ENCODE measurements at places on chromosomes 11 and 22.
A peak's percentile ranks its signal among the peaks of the same experiment; 100 is the strongest.

- no peak for DNase-seq
Measured at GRCh38 chr22:26437694-26438392, 8.8 kb downstream of the ASPHD2 start.

- peak; percentile 29 for DNase-seq
Measured at GRCh38 chr11:41201156-41201555, 258.3 kb downstream of the LRRC4C start.

DNA sequence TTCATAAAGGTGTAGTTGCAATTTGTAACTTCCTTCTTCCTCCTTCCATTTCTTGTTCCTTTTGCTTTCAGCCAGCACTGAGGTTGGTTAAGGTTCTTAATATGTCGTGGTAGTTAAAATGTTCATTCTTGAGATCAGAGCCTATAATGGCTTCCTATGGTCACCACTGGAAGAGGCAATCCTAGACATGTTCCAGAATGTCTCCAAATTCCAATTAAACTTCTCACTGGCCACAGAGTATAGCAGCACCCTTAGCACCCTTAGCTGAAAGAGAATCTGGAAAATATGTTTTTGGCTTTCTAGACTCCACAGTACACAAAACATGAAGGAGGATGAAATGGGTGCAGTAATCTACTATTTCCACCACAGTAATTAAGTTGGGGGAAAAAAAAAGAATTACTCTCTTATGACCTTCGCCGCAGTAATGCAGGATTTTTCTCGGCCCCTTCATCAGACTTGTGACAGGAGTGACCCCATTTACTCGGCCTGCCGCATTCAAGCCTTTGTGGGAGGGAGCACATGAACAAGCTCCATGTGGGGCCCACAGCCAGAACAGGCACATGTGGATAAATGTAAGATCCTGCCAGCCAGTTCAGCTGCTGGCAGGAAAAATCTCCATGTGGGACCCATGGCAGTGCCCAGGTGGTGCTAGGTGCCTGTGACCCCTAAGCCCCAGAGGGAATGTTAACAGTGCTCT, 348.8 kb upstream of the ARHGAP42 start:
- no peak for DNase-seq

- DNase-seq = no peak
Measured at GRCh38 chr11:75849894-75850293, 34.9 kb downstream of the UVRAG start.

- DNase-seq = no peak
Measured at GRCh38 chr11:19979519-19979845, 180.8 kb downstream of the DBX1 start.

GRCh38 chr22:42275176-42275575, 4.7 kb upstream of the TCF20 start:
- no peak for DNase-seq

DNA sequence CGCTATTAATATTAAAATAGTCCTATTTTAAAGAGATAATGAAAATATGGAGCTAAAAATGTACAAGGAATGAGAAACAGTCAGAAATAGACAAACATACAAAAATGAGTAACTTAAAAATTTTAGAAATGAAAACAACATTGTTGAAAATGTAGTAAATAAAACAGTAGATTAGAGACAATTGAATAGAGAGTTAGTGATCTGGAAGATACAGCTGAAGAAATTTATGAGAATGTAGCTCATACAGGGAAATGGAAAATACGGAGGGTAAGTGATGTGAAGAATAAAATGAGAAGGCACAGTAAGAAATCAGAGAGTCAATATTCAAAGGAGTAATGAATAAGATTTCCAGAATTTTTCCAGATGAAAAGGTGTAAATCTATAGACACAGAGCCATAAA, 424.8 kb downstream of the SOX6 start:
- no peak for DNase-seq

GRCh38 chr11:76073724-76074123, 132.6 kb downstream of the WNT11 start:
- no peak for DNase-seq

- no peak for DNase-seq
Measured at GRCh38 chr11:69053169-69053477, 4.4 kb downstream of the TPCN2 start.

- DNase-seq = no peak
Measured at GRCh38 chr11:118615976-118616371, 8.6 kb downstream of the PHLDB1 start.

- DNase-seq = no peak
Measured at GRCh38 chr22:19497245-19497644, 17.5 kb downstream of the CDC45 start.

- DNase-seq = no peak
Measured at GRCh38 chr22:38132794-38133193, 22.3 kb upstream of the BAIAP2L2 start.

DNA sequence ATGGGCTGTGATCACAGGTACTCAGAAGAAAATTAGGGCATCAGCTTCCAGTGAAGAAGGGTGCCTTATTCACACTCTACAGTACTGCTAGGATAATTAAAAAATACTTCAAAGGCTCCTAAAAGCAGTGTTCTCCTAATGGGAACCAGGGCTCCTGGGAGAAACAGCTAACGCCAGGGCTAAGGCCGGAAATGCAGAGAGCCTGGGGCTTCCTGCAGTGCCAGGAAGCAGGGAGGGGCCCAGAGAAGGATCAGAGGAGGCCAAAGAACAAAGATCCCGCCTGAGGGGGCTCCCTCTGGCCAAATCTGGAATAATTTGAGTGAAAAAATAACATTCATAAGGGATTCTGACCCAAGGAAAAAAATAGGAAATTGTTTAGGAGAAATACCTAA, 27.5 kb downstream of the TOLLIP start:
- no peak for DNase-seq

DNA sequence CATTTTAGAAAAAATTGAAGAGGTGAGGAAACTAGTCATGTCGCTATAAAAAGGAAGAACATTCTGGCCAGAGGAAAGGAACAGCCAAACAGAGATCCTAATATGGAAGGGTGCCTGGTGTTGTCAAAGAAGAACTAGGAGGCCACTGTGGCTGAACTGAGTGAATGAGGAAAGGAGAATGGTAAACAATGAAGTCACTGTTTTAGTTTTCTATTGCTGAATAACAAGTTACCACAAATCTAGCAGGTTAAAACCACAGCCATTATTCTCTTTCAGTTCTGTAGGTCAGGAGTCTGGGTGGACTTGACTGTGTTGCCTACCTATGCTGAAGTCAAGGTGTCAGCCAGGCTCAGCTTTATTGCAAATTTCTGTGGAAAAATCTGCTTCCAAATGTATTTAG, 549.3 kb upstream of the CCDC90B start:
- DNase-seq = no peak

DNA sequence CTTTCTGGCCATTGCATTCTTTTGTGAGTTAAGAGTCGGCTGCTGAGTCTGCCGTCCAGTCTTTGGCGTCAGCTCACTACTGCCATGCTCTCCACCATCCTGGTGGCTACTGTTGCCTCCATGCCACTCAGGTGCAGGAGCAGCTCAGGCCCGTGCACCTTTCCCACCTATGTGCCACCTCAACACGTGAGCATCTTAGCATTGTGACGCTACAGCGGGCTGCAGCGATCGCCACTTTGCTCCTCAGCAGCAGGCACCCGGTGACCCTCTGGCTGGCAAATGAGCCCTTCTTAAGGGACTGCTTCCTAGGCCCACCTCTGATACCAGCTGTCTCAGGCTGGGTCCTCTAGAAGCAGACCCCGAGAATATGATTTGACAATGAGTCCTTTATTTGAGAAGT, 11.5 kb upstream of the KMT5B start:
- DNase-seq = no peak

GRCh38 chr11:393219-394033, 583 bp upstream of the PKP3 start:
- DNase-seq = peak; percentile 98

DNA sequence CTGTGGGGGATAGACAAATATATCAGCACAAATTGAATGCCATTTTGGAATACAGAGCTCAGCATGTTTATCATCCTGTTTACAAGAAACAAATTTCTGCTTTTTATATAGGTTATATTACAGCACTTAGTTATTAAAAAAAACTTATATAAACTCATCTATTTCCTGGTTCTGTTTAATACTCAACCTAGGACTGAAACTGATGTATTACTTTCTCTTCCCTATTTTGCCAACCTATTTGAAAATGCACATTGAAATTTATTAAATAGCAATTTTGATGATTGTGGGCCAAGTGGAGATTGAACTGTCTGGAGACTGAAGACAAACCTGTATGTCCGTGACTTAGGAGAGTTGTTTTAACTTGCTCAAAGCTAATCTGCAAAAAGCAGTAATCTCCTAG, 288.3 kb upstream of the ANO3 start:
- no peak for DNase-seq

DNA sequence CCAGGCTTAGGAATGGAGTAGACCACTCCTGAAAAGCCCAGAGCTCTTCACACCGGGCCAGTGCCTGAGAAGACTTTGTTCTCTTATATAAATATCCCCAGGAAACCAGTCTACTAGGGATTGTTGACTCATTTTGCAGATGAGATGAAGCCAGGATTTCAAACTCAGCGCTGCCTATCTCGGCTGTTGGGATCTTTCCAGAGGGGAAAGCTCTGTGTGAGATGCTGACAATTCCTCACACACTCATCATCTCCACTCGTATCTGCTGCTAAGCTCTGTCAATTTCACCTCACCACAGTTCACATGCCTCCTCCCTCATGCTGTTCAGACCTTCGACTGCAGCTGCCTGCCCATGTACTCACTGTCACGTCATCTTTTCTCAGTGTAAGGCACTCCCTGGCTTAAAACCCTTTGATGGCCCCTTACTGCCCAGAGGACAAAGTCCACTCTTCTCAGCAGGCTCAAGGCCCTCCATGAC, 12.5 kb downstream of the USH1C start:
- no peak for DNase-seq

- DNase-seq = no peak
Measured at GRCh38 chr11:111336062-111336461, 37.7 kb downstream of the POU2AF3 start.

DNA sequence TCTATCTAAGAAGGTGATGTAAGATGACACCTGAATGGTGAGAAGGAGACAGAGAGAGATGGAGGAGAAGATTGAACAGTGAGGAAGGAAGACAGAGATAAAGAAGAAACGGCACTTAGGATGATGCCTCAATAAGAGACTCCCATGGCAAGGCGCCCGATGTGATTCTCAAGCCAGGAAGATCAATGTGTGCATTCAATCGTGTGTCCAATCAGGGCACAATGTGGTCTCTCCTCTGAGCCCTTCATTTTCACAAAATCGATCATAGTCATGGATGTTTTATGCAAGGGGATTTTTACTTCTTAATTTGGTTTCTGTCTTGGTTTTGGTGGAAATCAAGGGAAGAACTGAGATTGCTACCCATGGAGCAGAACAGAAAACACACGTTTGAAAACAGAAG, 19.9 kb upstream of the TMPRSS13 start:
- DNase-seq = no peak

- no peak for DNase-seq
Measured at GRCh38 chr11:107018219-107018901, at the start of gene GUCY1A2. TSS of gene GUCY1A2 (minus strand) at chr11:107018476. CDS start at chr11:107018055, 421 bp downstream.

DNA sequence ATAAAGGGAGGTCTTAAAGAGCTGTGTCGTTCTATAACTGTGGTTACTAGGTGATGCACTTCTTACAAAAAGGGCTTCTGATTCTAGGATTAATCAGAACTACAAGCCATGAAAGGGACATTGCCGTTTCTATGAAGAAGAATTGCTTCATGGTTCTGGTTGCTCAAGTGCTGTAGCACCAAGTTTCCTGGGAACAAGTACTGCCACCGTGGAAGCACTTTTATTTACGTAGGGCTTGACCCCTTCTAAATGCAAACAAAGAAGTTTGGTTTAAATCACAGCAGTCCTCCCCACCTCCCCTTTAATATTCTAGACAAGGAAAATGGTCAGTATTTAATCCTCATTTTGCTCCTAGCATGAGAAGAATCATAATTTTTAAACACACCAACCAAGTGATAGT, 9.8 kb downstream of the YAP1 start:
- DNase-seq = no peak

DNA sequence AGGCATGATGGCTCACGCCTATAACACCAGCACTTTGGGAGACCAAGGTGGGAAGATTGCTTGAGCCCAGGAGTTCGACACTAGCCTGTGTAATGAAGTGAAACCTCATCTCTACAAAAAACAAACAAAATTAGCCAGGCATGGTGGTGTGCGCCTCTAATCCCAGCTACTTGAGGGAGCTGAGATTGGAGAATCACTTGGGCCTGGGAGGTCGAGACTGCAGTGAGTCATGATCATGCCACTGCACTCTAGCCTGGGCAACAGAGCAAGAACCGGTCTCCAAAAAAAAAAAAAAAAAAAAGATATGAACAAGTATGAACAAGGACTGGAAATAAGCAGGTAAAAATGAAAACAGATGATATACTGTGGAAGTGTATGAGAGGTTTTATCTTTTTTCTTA, 54.1 kb upstream of the SOX6 start:
- DNase-seq = no peak

GRCh38 chr11:78684377-78684776, 109.7 kb upstream of the NARS2 start:
- DNase-seq = no peak

DNA sequence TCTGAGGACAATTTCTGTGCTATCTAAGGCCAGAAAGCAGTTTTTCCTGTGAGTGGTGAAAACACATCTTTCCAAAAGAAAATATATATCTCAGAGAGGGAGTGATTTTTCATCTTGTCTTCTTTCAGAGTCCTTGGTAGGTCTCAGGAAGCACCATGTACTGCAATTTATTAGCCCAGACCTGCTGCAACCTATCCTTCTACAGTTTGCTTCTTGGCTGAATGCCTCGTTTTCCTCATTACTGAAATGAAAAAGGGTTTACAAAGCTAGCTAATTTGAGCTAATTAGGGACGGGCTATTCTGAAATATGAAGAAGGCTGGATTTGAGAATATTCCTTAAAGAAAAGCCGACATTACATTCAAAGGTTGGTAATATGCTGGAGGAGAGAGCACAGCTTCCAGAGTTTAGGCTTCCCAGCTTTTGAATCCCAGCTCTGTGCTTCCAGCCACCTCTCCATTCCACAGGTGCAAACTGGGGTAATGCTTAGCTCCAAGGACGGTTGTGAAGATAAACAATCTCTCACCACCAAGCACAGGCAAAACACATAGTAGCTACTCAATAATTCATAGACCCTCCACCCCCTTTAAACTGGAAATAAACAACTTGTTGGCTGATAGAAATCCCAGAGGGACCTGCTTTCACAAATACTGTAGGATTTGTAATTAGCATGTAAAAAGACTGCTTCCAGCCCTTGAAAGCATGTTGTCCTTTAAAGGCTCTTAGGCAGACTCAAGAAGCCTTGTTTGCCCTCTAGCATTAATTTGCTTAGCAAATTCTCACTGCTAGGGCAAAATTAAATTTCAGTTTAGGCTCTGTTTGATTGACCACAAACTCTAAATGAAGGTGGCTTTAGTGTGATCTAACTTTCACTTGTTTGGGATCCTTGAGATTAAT, 24.5 kb upstream of the SESN3 start:
- DNase-seq = no peak

- no peak for DNase-seq
Measured at GRCh38 chr22:23397008-23397612, 183.0 kb downstream of the IGLL1 start.

DNA sequence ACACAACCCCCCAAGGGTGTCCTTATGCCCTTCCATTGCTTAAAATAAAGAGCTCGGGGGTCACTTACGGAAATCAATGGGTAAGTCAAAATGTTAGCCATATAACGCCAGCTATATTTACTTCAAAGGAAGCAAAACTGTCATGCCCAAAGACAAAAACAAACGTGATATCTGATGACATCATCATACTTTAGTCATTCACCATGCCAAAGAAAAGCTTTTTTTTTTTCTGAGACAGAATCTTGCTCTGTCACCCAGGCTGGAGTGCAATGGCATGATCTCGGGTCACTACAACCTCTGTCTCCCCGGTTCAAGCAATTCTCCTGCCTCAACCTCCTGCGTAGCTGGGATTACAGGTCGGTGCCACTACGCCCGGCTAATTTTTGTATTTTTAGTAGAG, 47.7 kb upstream of the SC5D start:
- no peak for DNase-seq

All from RWPE1 (cell line).